Transverse colon (tissue), 4 donors: ENCODE measurements at places on chromosomes 1 and 21. TPM values are rescaled to one million over a fixed set of nuclear protein-coding genes. Genes with fewer than 3 reads are reported as not detected.

DNA sequence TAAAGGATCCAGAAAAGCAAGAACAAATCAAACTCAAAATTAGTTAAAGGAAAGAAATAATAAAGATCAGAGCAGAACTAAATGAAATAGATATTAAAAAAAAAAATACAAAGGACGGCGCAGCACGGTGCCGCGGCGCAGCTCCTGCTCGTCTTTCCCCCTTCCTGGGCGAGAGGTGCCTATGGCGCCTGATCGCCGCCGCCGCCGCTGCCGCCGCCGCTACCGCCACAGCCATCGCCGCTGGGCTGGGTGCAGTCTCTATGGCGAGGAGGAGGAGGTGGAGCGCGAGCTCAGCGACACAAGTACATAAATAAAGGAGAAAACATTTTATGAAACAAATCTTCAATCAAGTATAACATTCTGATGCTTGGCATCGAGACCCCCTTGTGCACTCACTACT is 77.6 kb upstream of the VANGL1 start:
- DNase-seq, result no peak

DNA sequence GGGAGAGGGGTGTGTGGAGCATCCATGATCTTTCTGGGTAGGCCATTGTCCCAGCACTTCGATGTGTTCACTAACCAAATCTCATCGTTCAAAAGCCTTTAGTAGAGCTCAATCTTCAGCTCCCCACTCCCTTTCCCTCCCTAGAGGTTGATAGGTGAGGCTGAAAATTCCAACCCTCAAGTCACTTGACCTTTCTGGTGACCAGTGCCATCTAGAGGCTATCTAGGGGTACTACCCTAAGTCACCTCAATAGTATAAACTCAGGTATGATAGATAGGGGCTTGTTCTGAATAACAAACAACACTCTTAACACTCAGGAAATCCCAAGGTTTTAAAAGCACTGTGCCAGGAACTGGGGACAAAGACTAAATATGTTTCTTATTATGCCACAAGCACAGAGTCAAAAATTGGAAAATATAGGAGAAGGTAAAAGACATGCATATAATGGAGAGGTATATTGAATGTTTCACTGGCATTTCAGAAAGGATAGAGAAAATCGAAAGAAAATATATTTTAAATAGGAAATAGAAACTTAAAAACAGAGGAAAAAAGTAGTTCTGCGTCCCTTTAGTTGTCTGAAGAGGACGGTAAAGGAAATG is 42.9 kb upstream of the CD53 start:
- DNase-seq, result no peak

CFHR5 gene
- total RNA-seq, result not detected

CENPS gene
- total RNA-seq, result not detected

RGS4 gene
- 0.37 TPM for total RNA-seq
